ENCODE measurements at places on chromosomes 3 and 15.

GRCh38 chr3:174846055-174846454 lies 13.1 kb upstream of the NAALADL2 start:
- DNase-seq: no peak

DNA sequence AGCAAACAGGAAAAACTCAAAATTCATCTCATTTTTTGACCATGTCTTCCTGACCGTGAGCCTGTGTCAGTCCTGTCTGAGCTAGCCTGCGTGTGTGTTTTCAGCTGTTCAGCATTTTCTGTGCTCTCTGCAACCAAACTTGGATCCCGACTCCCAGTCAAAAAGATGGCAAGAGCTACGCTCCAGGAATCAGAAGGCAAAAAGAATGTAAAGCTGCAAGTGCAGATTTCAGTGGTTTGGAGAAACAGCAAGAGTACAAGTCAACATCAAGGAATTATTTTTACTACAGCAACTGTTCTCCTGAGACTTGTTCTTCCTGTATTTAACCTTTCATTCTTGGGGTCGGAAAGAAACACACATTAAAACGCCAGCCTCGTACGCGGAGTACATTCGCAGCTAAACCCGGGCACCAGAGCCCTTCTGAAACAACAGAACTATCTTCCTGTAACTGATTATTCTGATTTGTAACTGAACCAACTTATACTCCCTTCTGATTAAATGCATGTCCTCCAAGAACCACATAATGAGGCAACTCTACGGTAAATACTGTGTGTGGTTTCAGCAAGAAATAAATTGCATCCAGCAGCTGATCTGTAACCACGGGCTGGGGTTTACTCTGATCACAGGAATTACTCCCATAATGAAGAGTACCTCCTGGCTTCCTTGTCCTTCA lies 107.4 kb downstream of the LRIG1 start:
- no peak for DNase-seq

- DNase-seq: no peak
These were observed 253.3 kb downstream of the FAM43A start for GRCh38 chr3:194938845-194939531.

- no peak for DNase-seq
These were observed 56.7 kb upstream of the ATP2B2 start for GRCh38 chr3:10561946-10562560.

- no peak for DNase-seq
These were observed 41.2 kb downstream of the LIPC start for GRCh38 chr15:58472821-58473581.

Data from stimulated activated CD4-positive, alpha-beta T cell treated with anti-CD3 and anti-CD28 coated beads, Interleukin-1b, Interleukin-23, amount 100 ng/mL, for 1 hour (primary cell).